ENCODE measurements at places on chromosomes 4 and X.
A peak's percentile ranks its signal among the peaks of the same experiment; 100 is the strongest.

DNA sequence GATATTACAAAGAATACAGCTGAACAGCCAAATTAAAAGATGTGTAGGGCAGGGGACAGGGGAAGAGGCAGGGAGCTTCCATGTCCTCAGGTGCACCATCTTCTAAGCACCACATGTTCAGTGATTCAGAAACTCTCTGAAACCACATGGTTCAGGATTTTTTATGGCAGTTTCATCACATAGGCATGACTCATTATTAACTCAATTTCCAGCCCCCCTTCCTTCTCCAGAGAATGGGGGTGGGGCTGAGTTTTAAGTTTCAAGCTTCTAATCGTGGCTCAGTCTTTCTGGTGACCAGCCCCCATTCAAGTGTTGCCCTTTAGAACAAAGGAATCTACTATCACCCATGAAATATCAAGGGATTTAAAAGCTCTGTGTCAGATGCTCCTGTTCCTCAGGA is 317.8 kb upstream of the GALNT7 start:
- DNase-seq, result peak; percentile 69

DNA sequence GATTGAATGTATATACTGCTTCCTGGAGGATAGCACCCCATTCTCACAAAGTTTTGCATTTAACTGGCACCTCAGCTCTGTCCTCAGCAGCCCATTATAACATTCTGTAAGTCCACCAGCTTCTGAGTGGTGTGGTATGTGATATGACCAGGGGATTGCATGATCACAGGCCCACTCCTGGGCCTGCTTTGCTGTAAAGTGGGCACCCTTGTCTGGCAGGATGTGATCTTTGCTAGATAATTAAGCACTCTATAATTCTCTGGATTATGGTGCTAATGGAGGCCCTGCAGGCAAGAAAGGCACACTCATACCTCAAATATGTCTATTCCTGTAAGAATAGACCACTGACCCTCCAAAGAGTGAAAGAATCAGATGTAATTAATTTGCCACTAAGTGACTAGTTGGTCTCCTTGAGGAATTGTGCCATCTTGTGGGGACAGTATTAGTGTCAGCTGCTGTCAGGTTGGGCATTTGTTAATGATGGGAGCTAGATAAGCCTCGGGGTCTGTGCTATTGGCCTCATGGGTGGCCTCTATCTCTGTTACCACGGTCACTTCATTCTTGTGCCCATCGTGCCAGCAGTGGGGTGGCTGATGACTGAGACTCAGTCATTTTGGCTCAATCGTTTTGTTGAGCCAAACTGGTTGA is 2.2 kb upstream of the CFI start:
- peak; percentile 43 for DNase-seq

- DNase-seq, result no peak
Measured at GRCh38 chr4:75714704-75715103, 9.7 kb upstream of the USO1 start.

DNA sequence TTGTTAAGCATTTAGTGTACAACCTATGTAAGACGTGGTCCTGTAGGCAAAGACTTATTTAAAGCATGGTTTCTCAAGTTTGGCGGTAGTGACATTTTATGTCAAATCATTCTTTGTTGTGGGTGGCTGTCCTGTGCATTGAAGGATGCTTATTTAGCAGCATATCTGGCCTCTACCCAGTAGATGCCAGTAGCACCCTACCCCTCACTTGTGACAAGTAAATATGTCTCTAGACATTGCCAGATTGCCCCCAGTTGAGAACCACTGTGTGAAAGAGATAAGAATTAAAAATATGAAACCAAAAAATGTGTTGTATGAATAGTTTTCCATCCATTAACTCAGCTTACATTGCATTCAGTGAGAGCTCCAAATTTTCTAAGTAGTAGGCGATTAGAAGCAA is 25.5 kb downstream of the MMAA start:
- DNase-seq, result no peak

DNA sequence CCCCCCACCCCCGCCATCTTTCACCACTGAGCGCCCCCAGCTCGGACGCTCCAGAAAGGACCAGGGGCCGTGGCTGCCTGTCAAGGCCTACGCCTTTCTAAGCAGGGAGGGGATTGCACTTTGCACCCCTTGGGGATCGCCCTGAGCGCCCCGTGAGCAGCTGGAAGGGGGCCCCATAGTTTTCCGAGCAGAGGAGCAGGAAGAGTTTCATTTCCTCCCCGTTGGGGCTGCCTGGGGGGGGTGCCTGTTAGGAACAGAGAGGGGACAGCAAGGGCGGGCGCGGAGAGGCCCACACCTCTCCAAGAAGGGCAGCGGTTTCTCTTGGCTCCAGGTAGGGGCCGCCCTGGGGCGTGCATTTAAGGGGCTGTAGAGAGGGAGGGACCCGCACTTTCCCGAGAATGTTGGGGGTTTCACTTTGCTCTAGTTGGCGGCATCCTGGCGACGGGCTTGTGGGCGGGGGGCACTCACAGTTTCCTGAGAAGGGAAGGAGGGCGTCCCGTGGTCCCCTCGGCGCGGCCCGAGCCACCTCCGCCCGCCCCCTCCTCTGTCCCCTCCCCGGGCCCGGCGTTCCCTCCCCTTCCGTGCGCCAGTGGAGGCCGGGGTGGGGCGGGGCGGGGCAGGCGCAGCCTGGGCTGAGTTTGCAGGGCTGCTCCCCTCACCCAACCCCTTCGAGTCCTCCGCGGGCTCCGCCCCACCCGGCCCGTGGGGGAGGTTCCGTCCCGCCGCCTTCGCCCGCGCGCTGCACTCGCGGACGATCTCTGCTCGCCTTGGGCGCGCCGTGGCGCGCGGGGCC is 82.3 kb upstream of the CD99 start:
- peak; percentile 71 for DNase-seq

DNA sequence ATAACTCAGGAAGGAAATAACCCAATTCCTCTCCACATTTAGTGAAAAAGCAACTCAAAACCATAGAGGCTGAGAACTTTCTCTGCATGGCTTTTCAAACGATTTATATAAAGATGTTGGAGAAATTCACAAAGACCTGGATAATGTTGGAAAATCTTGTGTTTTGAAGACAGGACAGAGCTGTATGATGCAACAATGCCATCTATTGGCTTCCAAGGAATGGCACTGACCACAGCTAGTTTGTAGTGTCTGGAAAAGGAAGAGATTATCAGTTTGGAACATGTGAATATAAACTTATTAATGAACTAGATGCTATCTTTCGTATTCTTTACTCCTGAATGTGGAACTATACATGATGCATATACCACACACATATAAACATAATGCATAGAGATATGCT is 503.6 kb downstream of the IL1RAPL1 start:
- DNase-seq, result no peak

- peak; percentile 19 for DNase-seq
Measured at GRCh38 chr4:125091-125771, 930 bp downstream of the ZNF718 start.

DNA sequence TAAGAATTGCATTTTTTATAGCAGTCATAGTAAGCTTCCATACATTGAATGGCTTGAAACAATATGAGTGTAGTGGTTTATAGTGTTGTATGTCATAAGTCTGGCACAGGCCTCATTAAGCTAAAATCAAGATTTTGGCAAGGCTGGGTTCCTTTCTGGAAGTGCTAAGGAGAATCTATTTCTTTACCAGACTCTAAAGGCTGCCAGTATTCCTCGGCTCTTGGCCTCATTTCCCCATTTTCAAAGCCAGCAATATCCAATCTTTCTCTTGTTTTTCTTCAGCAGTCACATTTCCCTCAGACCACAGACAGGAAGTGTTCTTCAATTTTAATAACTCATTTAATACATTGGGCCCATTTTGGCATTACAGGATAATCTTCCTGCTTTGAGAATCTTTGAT is 1155.5 kb upstream of the PABPC4L start:
- no peak for DNase-seq

GRCh38 chrX:22037225-22037624 is 5.1 kb downstream of the PHEX start:
- DNase-seq, result no peak

- no peak for DNase-seq
Measured at GRCh38 chr4:76982638-76983584, 33.4 kb downstream of the SEPTIN11 start.

DNA sequence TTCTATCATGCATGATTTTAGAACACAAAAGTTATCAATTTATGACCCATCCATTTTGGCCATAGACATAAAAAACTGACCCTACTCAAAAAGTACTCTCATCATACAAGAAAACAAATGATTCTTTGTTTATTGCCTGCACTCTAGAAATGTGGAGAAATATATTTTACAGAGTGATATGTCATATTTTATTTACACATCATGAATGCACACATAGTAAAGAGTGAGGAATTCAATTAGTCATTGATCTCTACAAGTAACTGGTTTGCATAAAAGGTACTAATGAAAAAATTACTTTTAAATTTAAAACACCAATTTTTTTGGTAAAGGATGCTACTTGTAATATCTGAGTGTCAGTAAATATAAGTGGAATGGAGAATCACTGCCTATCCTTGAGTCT is 242.5 kb upstream of the FAT4 start:
- no peak for DNase-seq

- DNase-seq, result no peak
Measured at GRCh38 chr4:133152330-133152821, 3.3 kb downstream of the PCDH10 start.

GRCh38 chr4:99961711-99962110 is 11.6 kb upstream of the H2AZ1 start:
- no peak for DNase-seq

- DNase-seq, result peak; percentile 12
Measured at GRCh38 chr4:106315476-106315967, 487 bp downstream of the TBCK start.

DNA sequence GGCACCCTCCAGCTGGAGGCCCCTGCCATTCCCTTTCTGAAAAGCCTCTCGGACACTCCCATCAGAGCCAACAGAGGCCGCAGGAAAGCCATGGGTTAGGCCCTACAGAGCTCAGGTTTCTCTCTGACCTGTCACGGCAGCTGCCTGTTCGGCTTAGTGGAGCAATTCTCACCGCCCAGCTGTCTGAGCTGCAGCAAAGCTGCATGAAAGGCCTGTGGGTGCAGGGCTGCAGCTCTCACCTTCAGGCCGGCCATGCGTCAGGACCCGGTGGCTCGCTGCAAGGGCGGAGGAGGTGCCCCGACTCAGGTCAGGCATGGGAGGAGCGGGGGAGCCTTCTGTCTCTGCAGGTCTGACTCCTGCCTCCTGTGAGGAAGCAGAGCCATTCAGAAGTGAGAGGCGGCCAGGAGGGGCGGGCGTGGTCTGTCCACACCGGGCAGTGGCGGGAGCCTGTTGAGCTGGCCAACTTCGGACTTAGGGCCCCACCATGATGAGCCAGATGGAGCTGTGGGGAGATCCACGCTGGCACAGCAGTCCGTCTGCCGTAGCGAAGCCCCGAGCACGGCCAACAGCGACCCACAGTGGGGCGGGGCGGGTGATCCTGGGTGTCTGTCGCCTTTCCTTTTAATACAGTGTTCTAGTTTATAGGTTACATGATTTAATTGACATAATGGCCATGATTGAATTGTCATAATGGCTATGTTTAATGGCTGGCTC is 23.4 kb downstream of the PDE6B start:
- DNase-seq, result no peak

- DNase-seq, result no peak
Measured at GRCh38 chrX:71976753-71977152, 66.1 kb downstream of the NHSL2 start.

DNA sequence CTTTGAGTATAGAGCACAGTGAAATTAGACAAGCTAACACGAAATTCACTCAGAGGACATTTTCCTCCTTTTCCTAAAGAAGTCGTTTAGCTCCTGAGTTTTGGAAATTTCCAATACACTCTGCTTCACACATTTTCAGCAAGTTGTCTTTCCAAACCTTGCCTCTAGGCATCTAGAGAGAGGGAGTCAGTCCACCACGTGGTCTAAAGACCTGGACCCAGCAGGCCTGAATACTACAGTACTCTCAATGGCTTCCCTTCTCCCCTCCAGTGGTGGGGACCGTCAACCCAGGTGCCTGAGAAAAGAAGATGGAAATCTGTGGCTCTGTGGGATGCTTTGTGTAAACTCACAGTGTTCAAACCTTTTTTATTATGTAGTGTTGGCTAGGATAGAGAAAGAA is 13.9 kb upstream of the SCML2 start:
- no peak for DNase-seq
